Retinal pigment epithelial cell (primary cell): ENCODE measurements at places on chromosomes 5 and 9.

- no peak for DNase-seq
These were observed 114.7 kb downstream of the TAF11L14 start for GRCh38 chr5:17748941-17749340.

- no peak for DNase-seq
These were observed 38.1 kb downstream of the CMYA5 start for GRCh38 chr5:79727451-79728355.

DNA sequence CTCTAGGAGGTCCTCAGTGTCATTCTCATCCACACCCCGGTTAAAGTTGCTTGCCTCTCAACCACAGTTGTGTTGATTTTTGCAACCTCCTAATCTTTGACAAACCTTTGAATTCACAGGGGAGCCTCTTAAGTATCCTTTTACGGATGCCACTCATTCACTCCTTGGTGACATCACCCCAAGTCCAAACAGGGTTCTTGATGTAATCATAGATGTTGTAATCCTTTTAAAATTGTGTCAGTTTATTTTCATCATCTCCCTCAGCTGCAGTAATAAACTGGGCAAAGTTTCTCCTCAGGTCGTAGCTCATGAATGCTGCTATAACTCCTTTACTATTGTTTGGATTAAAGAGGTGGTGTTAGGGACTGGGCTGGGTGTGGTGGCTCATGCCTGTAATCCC lies 637.2 kb upstream of the NUDT12 start:
- DNase-seq, result no peak

DNA sequence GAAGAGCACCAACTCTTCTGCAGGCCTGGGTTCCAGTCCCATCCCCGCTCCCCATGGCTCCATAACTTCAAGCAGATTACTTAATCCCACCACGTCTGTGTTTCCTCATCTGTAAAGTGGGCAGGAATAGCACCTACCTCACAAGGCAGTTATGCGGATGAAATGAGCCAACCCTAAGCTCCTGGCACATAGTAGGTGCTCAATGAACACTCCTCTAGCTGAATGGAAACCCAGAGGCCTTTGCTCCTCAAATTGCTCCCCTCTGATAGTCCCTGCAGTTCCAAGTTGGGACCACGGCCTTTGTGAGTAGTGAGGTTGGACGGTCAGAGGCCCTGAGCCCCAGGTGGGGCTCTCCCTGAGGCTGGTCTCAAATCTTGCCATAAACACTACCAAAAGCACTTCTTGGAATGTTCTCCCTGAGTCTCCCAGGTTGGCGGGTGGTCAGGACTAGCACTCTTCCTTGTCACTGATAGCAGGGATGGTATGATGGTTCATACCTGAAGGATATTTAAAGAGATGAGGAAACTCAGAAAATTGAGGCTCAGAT lies 35.5 kb upstream of the SYNPO start:
- DNase-seq, result no peak

- DNase-seq, result no peak
These were observed 14.6 kb upstream of the CFAP95 start for GRCh38 chr9:69805962-69806515.

- no peak for DNase-seq
These were observed 95.3 kb downstream of the RGS3 start for GRCh38 chr9:113558632-113559502.

- no peak for DNase-seq
These were observed 281.0 kb downstream of the EFNA5 start for GRCh38 chr5:107389775-107390148.

DNA sequence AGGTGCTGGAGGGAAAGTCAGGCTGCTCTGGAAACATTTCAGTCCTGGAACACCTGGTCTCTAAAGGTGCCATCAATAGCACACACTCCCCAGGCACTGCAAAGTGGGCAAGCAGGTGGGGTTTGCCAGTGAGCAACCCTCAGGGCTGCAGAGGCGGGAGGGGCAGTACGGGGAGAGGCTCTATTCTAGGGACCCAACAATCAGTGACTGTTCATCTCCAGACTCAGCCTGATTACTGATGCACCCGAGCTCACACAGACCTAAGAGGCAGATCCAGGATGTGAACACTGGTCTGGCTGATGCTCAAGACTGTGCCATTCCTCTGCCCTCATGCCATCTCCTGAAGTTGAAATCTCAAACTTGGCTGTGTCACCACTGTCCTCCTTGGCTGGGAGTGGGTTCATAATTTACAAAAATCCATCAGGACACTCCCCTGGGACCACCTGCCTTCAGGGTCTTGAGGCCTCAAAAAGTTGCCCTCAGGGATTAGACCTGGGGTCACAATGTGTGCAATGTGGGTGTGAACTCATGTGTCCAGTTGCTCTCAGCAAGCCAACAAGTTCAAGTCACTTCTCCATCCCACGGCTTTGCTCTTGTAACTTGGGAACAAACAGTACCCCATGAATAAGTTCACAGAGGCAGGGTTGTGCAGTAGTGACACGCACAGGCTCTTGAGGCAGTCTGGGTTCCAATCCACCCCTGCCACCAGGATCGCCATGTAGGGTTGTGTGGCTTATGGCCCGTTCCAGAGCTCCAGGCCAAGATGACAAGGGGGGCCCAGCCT lies 19.9 kb upstream of the KCNMB1 start:
- DNase-seq, result no peak

DNA sequence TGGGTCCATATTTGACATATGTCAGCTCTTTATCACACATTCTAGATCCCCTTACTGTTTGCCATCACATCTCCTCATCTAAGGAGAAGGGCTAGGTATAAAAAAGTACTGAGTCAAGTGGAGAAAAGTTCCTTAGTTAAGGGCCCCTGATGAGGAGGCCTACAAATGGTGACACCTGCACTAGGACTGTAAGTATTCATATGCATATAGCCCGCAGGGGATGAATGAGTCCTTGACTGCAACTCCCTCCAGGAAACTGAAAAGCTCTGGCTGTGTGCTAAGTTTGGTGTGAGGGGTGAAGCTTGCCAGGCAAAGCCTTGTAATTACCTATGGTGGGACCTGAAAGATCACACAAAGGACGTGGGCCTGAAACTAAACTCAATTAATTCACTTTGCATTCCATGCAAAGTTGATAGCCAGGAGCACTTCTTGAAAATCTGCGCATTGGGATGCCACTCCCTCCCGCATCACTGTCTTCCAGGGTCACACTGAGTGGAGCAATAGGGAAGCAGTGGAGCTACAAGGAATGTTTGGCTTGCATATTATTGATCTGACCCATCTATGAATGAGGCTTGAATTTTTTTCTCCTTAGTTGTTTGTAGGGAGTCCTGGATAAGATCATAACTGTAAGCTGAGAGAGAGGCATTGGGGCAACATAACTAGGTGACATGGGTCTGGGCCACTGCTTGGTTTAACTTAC lies 11.9 kb upstream of the EQTN start:
- no peak for DNase-seq

DNA sequence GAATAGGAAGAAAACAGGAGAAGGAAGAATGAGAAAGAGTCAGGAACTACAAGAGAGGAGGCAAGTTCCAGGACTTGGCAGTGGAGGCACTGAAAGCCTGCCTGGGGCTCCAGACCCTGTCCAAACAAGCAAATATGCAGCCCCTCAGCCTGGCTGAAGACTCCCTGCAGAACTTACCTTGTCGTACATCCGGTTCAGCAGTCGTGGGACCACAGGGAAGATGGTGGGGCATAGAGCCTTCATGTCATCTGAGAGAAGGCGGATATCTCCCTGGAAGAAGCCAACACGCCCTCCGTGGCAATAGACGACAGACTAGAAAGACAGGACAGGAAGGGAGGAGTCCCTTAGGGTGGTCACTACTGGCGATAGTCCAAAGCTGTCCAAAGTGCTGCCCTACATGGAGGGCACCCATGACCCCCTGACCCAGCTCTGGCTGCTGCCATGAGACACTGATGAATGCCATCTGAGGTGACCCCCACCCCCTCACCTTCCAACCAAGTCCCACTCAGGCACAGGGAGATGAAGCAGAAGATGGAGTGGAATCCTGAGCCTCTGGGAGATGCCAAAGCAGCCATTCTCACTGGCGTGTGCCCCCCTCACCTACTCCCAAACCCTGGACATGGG lies 27.7 kb upstream of the MEIKIN start:
- no peak for DNase-seq
